ENCODE measurements at places on chromosomes 11 and 22.
A peak's percentile ranks its signal among the peaks of the same experiment; 100 is the strongest.

GRCh38 chr11:126497581-126498122, 142.2 kb downstream of the ST3GAL4 start:
- DNase-seq = no peak

GRCh38 chr22:41382098-41382578, 396 bp downstream of the TEF start:
- DNase-seq = peak; percentile 56

GRCh38 chr11:62391642-62392425, 27.0 kb upstream of the SCGB1A1 start:
- no peak for DNase-seq

DNA sequence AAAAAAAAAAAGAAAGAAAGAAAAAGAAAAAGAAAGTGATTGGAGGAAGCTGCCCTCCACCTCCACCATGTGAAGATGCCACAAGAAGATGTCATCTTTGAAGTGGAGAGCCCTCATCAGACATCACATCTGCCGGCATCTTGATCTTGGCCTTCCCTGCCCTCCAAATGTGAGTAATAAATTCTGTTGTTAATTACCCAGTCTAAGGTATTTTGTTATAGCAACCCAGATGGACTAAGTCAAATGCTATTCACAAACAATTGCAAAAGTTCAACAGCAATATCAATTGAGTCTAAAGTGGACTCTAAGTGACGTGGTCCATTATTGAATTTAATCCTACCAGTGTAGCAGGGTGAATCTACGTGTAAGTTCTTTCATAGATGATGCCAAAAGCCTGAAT, 55.9 kb upstream of the NUP160 start:
- DNase-seq = no peak

GRCh38 chr11:93253111-93253510, 55.3 kb upstream of the SLC36A4 start:
- DNase-seq = no peak

DNA sequence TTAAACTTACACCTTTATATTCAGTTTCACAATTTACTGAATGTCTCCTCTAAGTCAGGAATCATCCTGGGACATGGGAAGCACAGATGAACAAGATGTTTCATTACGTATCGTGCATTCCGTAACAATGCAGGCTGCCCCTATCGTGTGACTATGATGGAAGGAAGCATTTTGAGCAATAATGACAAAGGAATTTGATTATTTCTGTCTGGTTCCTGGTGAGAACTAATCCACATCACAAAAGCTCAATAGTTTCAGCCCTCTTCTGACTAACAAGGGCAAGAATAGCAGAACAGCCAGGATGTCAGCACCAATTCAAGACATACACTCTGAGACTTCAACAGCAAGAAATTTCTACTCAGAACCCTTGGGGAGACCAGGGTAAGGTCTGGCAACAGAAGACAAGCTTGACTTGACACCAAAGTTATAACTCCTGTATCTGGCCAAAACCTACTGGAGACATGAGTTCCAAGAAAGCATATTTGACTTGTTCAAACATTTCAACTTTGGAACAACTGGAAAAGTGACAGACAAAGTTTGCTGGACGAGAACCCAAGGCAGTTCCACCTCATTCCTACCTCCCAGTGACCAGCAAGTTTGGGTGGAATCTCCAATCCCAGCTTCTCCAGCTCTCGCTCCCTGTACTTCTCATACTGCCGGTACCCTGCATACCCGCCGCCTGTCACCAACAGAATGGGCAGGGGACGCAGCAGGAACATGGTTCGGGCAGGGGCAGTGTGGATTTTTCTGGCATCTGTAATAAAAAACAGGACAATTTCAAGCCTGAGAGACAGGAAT, 14.3 kb downstream of the PISD start:
- DNase-seq = no peak

- DNase-seq = peak; percentile 19
Observed at GRCh38 chr22:39349506-39349966, 255 bp upstream of the SYNGR1 start.

- DNase-seq = no peak
Observed at GRCh38 chr11:70334351-70334995, 63.9 kb upstream of the CTTN start.

DNA sequence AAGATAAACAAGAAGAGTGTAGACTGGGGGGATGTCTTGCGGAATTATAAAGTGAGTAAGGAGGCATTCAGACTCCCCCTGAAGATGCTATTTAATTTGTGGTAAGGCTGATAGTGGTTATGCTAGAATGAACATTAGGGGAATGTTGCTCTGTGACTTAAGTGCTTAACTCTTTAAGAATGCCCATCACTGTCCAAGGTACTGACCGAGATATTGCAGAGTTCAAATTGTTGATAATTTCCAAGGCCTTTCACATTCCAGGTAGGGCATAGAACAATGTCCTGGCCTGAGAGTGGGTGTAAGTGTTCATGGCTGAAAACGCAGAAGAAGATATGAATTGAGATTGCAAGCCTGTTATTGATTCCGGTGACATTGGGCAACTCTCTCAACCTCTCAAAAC, 90.3 kb upstream of the SEZ6L start:
- no peak for DNase-seq

DNA sequence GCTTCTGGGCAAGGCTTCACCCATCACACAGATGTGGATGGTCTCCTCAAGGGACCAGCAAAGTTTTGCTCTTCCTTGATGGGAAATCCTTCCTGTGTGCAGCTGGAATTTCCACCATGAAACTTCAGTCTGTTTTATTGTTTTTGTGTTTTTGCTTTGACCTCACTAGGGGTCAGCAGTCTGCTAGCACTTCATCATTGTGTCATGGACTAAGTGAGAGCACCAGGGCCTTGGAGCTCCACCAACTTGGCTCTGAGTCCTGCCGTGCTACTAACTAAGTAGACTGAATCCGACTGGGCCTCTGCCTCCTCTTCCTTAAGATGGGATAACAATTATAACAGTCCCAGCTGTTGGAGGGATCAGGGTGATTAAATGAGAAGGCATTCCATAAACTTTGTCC, 305.8 kb upstream of the NCAM1 start:
- DNase-seq = no peak

GRCh38 chr22:38774496-38775166, 18.8 kb upstream of the SUN2 start:
- no peak for DNase-seq

- DNase-seq = no peak
Observed at GRCh38 chr11:64134963-64135362, 30.9 kb downstream of the MACROD1 start.

DNA sequence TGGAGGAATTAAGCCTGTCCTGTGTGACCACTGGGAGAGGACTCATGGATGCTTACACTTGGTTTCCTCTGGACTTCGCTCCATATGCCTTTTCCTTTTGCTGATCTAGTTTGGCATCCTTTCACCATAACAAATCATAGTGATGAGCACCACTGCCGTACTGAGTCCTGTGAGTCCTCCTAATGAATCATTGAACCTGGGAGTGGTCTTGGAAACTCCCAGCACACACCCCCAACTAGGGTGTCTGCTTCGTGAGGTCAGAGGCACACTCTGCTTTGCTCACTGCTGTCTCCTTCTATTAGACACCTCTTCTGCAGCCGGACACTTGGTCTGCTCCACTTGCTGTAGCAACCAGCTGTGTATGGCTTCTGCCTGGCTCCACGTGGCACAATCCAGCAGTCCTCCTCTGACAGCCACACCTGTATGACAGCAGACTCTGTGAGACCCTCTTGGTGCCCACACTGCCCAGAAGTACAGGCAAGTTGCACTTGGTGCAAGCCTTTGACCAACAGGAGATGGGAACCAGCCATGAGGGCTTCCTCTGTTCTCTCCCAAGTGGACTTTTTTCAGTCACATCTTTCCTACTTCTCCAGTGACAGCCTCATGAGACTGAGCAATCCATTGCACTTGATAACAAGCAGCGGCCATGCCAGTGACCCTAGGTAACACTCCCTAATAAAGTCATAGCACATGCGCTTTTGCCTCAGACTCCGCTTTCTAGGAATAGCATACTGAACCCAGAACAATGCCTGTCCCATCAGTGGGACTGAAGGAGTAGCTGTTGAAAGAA, 65.0 kb upstream of the HMGXB4 start:
- DNase-seq = no peak

DNA sequence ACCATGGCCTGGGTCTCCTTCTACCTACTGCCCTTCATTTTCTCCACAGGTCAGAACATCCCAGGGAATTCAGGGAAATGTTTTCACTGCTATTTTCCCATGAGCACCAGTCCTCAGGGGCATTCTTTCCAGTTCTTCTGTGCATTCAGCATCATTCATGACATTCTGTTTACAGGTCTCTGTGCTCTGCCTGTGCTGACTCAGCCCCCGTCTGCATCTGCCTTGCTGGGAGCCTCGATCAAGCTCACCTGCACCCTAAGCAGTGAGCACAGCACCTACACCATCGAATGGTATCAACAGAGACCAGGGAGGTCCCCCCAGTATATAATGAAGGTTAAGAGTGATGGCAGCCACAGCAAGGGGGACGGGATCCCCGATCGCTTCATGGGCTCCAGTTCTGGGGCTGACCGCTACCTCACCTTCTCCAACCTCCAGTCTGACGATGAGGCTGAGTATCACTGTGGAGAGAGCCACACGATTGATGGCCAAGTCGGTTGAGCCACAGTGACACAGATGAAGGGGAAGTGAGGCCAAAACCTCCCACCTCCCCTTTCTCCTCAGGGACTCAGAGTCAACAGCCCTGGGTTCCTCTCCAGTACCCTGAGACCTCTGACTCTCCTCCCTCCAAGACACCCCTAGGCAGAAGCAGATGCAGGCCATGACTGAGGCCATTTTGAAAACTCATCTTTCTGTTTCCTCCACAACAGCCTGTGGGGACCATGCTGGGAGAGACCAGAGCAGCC, 15.9 kb upstream of the IGLL5 start:
- DNase-seq = no peak

DNA sequence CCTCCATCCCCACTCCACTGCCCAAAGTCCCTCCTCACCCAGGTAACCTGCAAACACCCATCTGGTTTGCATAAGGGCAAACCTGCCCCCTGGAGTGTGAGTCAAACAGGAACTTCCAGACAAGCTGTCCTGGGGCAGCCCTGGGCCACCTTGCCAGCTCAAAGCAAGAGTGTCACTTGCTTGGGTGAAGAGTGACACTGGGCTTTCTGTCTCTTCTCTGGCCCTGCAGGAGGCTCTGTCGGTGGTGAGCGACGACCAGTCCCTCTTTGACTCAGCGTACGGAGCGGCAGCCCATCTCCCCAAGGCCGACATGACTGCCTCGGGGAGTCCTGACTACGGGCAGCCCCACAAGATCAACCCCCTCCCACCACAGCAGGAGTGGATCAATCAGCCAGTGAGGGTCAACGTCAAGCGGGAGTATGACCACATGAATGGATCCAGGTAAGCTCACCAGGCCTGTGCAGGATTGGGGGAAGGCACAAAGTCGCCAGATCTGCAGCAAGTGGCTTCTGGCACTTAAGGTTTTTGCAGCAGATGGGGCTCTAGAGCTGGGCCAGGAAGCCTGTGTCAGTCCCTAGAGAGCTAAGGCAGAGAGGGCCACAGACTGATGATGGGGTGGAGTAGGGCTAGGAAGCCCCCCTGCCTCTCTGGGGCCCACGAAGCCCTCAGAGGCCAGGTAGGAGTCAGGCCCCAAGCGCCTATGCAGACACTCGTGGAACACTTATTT, 64.2 kb downstream of the FLI1 start:
- DNase-seq = no peak

DNA sequence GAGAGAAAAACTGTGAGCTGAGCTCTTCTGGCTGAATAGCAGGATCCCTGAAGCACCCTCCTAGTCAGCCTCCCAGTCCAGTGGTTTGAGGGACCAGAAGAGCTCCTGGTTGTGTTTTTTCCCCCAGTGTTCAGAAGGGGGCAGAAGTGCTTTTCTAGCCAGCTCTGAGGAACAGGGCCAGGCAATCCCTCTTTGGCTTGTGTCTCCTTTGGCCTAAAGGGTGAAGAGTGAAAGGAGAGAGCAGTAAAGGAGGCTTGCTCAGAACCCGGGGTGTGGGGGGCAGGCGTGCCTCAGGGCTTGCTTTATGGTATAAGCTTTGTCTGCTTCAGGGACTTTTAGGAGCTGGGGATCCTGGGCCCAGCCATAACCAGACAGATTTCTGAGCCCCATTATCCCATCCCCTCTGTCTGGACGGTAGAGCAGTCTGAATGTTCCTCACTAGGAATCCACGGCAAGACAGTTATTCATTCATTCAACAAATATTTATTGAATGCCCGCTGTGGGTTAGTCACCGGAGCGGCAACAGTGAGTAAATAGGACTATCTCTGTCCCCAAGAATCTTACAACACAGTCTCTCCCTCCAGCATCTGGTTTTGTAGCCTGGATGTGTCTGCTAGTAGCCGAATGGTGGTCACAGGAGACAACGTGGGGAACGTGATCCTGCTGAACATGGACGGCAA, 14.5 kb downstream of the ACP2 start:
- no peak for DNase-seq

DNA sequence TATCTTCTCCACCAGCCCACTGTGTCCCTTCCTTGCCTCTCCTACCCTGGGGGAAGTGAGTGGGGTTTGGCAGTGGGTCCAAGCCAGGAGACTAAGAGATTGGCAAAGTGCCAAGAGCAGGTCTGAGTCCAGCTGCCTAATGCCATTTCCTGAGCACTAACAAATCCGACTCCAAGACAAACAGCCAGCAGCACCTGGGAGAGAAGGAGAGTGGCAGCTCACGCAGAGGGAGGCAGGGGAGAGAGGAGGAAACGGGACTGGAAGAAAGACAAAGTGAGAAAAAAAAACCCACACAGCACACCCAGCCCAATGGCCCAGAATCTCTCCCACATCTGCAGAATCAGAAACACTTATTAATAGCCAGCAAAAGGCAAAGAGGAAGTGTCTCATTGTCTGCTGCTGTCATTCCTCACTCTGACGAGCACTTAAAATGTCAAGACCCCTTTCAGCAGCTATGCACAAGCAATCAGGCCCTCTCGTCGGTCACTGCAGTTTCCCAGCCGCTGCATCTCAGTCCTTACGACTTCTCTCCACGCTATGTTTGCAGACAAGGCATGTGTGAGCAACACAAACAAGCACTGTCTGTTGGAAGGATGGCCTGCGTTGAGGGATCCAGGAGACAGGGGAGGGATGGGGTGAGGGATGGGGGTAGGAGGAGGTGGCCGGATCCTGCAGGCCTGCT, 558.4 kb upstream of the CADM1 start:
- no peak for DNase-seq

DNA sequence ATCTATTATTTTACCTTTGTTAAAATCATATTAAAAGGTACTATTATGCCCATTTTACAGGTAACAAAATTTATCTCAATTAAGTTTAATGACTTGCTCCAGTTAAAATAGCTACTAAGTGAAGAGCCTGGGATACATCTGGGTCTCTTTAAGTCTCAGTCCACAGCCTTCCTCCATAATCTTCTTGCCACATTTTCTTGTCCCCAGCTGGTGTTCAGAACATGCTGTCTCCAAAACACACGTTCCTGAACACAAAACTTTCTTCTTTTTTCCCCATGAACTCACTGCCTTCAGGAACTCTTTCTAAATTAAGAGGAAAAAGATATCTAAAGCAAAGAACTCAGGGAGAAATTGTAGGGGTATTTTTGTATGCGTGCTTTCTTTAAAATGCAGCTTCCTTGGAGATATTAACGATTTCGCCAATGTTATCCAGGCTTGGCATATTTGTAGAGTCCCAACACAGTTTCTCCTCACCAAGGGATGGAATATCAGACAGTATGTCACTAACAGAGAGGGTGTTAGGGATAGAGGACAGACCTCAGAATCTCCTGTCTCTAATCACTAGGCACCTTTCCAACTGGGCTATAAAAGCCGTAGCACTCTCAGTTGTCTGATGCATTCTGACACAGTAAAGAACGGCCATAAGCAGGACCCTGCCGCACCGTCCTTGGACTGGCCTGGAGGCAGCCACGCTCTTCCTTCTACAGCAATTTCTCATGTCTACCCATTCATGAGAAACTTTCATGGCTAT, 232.8 kb upstream of the BLID start:
- DNase-seq = no peak
